ENCODE measurements at places on chromosomes 2 and 18.
A peak's percentile ranks its signal among the peaks of the same experiment; 100 is the strongest.

DNA sequence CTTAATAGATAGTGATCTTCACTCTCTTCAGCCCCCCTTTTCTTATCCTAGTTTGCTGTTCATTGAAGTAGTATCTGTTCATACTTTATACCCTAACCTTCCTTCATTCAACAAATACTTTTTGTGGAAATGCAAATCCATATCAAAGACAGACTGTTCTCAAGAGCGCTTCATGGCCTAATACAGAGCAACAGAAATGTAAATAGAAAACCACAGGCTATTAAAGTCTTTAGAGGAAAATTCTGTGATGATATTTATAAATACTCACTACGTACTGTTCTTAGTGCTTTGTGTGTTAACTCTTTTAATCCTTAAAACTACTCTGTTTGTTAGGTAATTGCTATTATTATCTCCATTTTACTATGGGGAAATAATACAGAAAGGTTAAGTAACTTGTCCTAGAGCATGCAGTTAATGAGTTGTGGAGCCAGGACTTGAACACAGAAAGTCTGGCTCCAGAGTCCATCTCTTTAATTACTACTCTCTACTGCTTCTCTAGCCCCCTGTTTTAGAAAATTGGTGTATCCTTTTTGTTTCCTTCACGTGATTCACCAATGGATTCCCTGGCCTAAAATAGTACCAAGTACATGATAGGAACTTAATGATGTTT, 2.9 kb downstream of the MDH1 start:
- no peaks in the 10 kb centered on the region for H3K4me1 ChIP-seq
- H3K27ac ChIP-seq = no peak overlapping the region
- H3K36me3 ChIP-seq = no peaks in the 10 kb centered on the region
- H3K4me3 ChIP-seq = no peak overlapping the region
- no peaks in the 10 kb centered on the region for H3K27me3 ChIP-seq

- no peak overlapping the region for H3K27ac ChIP-seq
- no peak overlapping the region for H3K4me3 ChIP-seq
- H3K4me1 ChIP-seq = no peaks in the 10 kb centered on the region
Observed at GRCh38 chr2:216887138-216887537, 27.3 kb upstream of the TNP1 start.

- H3K27me3 ChIP-seq = no peaks in the 10 kb centered on the region
- no peak overlapping the region for H3K27ac ChIP-seq
- no peak overlapping the region for H3K4me3 ChIP-seq
- H3K36me3 ChIP-seq = no peaks in the 10 kb centered on the region
- no peaks in the 10 kb centered on the region for H3K4me1 ChIP-seq
Observed at GRCh38 chr18:2602844-2603243, 31.5 kb downstream of the NDC80 start.

DNA sequence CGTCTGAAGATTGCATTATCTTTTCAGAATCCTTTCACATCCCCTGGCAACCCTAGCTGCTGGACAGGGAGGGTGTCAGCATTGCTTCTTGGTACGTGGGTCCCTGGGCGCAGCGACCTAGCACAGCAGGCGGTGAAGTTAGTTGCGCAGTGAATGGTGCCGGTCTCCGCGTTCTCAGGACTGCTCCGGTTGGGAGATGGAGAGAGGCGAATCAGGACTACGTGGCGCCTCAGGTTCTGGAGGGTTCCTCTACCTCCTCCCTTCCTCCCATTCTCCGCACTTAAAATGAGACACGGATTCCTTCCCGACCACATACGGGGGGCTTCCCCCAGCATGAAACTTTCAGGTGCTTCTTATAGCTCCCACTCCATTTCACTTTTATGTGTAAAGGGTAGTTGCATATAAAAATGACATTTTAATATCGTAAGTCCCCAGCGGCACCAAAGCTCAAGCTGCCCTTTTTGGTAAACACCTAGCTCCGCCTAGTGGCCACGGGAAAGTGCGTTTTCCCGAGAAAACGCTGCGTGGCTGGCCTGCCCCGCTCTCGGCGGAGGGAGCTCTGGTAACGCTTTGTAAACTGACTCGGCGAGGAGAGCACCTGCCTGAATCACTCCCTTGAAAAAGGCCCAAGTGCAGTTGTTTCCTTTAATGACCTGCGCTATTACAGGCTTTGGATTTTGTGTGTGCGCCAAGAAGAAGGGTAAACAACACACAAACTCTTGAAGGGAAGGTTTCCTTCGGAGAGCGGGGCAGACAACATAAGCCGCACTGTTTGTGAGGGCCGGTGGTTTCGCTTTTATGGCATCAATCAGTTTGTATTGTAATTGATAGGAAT, 32.9 kb upstream of the INHBB start:
- H3K36me3 ChIP-seq = no peaks in the 10 kb centered on the region
- peak overlapping the region; percentile 42 for H3K4me3 ChIP-seq
- DNase-seq = peak; percentile 84
- peak overlapping the region; percentile 61 for H3K27ac ChIP-seq

DNA sequence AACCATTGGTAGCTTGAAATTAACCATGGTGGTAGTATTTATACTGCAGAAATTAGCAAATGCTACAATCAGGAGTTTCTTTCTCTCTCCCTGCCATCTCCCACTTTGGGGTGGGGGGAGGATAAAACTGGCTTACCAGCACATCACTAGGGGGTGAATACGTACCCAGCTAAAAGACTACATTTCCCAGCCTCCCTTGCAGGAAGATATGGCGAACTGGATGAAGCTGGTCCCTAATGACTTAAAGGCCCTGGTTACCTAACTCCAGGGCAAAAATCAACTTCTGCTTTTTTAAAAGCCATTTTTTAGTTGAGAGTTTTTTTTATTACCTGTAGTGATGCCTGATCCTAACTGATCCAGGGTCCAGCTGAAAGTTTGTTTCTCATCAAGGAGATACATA, 70.3 kb upstream of the RAB12 start:
- no peak overlapping the region for H3K4me3 ChIP-seq
- no peak for DNase-seq
- no peaks in the 10 kb centered on the region for H3K27me3 ChIP-seq
- H3K27ac ChIP-seq = no peak overlapping the region
- no peaks in the 10 kb centered on the region for H3K4me1 ChIP-seq

- no peaks in the 10 kb centered on the region for H3K27me3 ChIP-seq
- no peak overlapping the region for H3K4me3 ChIP-seq
- DNase-seq = no peak
- no peak overlapping the region for H3K27ac ChIP-seq
Observed at GRCh38 chr2:184504252-184504651, 94.1 kb upstream of the ZNF804A start.

GRCh38 chr2:108533832-108534583, at the start of gene LIMS1:
Gene LIMS1 (plus strand): TSS chr2:108534470. CDS start chr2:108534563, 93 bp downstream.
- peak within 1 kb of the TSS; percentile 92 for H3K27ac ChIP-seq
- peak; percentile 90 for DNase-seq
- peaks cover 7% of the 10 kb centered on the region for H3K4me1 ChIP-seq
- H3K4me3 ChIP-seq = peak within 1 kb of the TSS; percentile 81
- H3K27me3 ChIP-seq = no peaks in the 10 kb centered on the region
- H3K36me3 ChIP-seq = no peaks in the 10 kb centered on the region

DNA sequence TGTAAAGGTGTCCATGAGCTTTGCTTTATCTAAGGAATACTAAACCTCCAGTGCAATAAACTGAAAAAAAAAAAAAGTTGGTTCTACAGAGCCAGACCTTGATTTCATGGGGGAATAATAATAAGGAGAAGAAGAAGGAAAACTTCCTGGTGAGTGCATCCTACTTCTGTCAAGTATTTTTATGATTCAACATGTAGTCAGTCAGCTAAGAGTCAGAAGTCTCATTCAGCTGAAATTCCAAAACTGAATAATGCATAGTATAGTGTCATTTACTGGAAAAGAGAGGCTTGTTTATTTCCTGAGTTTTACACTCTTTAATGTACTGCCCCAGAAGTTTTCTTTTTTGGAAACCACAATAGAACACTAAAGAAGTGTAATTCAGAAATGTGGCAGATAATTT, 77.8 kb upstream of the TACR1 start:
- no peaks in the 10 kb centered on the region for H3K27me3 ChIP-seq
- H3K4me3 ChIP-seq = no peak overlapping the region
- no peaks in the 10 kb centered on the region for H3K36me3 ChIP-seq
- DNase-seq = no peak
- H3K4me1 ChIP-seq = no peaks in the 10 kb centered on the region
- no peak overlapping the region for H3K27ac ChIP-seq

- no peaks in the 10 kb centered on the region for H3K4me1 ChIP-seq
- no peaks in the 10 kb centered on the region for H3K36me3 ChIP-seq
- H3K4me3 ChIP-seq = no peak overlapping the region
- no peak for DNase-seq
- H3K27ac ChIP-seq = no peak overlapping the region
Observed at GRCh38 chr2:191611614-191612013, 66.3 kb upstream of the NABP1 start.

- H3K4me3 ChIP-seq = no peak overlapping the region
- no peak for DNase-seq
- H3K27ac ChIP-seq = no peak overlapping the region
- no peaks in the 10 kb centered on the region for H3K27me3 ChIP-seq
Observed at GRCh38 chr18:13487237-13487636, 239.1 kb downstream of the FAM210A start.

DNA sequence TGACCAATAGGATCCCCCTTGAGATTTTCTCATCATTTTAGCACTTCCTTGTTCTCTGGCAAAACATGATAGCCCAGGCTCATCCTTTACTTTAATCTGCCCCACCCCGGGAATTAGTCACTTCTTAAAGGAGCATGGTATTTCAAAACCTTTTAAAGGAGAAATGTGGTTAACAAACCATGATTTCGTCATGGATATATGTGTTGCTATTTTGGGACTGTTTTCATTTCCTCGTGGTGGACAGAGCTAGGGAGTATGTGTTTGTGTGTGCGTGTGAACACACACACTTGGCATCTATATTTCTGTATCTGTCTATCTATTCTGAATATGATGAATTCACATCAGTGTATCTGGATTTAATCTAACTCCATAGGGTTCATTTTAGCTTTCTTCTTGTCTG, 128.1 kb downstream of the BIRC6 start:
- no peak for DNase-seq
- no peak overlapping the region for H3K4me3 ChIP-seq
- H3K4me1 ChIP-seq = no peaks in the 10 kb centered on the region
- no peak overlapping the region for H3K27ac ChIP-seq

GRCh38 chr2:99480390-99480789, 9.4 kb downstream of the REV1 start:
- no peak for DNase-seq
- H3K27ac ChIP-seq = peak overlapping the region; percentile 5
- no peaks in the 10 kb centered on the region for H3K4me1 ChIP-seq
- no peak overlapping the region for H3K4me3 ChIP-seq

DNA sequence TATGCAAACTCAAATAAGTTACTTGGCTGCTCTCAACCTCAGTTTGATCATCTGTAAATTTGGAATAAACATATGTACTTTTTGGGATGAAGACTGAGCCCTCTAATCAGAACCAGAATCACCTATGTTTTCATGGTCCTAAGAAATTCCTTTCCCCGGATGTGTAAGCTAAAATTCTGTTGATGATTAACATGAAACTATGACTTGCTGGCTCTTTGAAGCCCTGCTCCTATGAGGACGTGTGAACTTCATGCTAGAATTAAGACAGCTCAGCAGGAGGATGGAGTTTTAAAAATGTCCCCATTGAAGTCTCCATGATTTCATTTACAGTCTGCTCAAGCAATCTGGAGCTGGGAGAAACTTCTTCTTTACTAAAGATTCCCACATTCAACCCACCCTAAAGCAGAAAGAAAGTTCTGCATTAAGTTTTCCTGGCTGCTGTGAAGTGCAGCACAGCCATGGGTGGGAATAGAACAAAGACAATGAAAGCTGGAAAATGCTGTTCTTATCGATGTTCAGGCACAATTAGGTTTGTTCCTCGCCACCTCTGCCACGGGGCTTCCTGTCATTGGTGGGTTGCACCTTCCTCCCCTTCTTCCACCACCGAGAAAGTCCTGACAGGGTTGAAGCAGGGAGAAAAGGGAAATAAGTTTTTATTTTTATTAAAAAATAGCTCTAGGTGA, 50.9 kb downstream of the ADCYAP1 start:
- no peak overlapping the region for H3K4me3 ChIP-seq
- H3K27me3 ChIP-seq = no peaks in the 10 kb centered on the region
- H3K36me3 ChIP-seq = no peaks in the 10 kb centered on the region
- H3K27ac ChIP-seq = no peak overlapping the region

DNA sequence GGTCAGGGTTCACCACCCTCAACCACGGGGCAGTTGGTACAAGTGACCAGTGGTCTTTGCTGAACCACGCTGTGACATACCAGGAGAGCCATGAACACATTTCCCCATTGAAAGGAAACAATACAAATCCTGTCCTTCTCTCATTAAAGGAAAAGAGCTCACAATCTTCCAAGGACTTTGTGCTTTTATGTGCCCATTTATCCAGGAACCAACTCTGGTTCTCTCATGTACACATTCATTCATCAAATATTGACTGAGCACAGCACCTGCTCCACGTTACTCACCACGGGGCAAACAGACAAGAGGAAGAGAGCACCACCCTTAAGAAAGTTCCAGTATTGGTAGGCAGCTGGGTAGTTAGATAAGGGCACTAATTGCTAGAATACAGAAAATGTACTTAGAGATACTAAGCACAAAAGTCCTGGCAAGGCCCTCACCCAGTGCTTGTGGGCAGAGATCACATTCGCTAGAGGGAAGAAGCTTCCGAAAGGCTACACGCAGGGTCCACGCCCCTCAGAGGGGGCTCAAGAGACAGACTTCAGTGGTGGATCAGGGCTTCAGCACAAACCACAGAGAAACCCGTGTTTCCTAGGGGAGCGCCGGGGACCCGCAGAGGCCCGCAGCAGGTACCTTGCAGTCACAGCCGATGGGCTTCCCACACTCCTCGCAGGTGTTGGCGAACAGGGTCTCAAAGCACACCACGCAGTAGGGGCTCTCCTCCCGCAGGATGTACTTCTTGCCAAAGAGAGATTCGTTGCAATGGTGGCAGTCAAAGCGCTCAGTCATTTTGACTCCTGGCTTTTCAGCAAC, 12.9 kb downstream of the FHL2 start:
- peaks cover 6% of the 10 kb centered on the region for H3K4me1 ChIP-seq
- DNase-seq = no peak
- H3K27ac ChIP-seq = no peak overlapping the region
- no peak overlapping the region for H3K4me3 ChIP-seq
- no peaks in the 10 kb centered on the region for H3K27me3 ChIP-seq

GRCh38 chr2:30971231-30972025, 164.2 kb upstream of the CAPN13 start:
- no peak for DNase-seq
- no peaks in the 10 kb centered on the region for H3K36me3 ChIP-seq
- H3K4me1 ChIP-seq = no peaks in the 10 kb centered on the region
- H3K27ac ChIP-seq = no peak overlapping the region
- no peaks in the 10 kb centered on the region for H3K27me3 ChIP-seq

DNA sequence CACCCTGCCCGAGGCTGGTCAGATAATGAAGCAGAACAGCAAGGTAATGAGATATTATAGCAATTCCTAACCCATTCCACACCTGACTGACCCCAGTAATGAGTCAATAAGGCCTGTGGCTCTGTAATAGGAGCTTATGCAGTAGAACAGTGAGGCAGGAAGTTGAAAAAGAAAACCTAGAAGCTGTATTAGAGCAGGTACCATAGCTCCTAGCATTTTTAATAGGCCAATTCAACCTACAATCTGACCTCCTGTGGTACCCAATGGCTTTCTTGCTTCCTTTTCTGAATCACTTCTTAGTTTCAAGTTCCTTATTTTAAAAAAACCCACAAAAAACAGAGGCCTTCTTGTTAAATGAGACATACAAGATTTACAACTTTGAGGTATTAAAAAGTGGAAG, 43.6 kb upstream of the MAP2 start:
- H3K4me3 ChIP-seq = no peak overlapping the region
- no peaks in the 10 kb centered on the region for H3K4me1 ChIP-seq
- no peak overlapping the region for H3K27ac ChIP-seq
- no peaks in the 10 kb centered on the region for H3K36me3 ChIP-seq
